ENCODE measurements at places on chromosomes 11 and 22.
A peak's percentile ranks its signal among the peaks of the same experiment; 100 is the strongest.

DNA sequence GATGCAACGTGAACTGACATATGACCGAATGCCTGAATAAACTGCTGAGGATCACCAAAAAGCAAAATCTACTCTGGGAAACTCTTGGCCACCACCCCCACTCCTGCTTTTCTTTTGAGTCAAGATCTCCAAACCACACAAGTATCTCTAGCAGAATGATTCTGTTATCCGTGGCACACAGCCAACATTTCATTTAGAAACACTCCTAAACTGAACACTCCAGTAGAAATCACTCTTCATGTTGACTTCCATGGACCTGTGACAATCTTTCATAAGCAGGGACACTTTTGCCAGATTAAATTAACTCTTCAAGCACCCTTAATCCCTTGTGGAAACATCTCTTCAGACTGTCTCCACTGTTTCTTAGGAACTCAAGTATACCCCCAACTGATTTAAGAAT, 44.4 kb downstream of the VSIG10L2 start:
- no peak for DNase-seq

DNA sequence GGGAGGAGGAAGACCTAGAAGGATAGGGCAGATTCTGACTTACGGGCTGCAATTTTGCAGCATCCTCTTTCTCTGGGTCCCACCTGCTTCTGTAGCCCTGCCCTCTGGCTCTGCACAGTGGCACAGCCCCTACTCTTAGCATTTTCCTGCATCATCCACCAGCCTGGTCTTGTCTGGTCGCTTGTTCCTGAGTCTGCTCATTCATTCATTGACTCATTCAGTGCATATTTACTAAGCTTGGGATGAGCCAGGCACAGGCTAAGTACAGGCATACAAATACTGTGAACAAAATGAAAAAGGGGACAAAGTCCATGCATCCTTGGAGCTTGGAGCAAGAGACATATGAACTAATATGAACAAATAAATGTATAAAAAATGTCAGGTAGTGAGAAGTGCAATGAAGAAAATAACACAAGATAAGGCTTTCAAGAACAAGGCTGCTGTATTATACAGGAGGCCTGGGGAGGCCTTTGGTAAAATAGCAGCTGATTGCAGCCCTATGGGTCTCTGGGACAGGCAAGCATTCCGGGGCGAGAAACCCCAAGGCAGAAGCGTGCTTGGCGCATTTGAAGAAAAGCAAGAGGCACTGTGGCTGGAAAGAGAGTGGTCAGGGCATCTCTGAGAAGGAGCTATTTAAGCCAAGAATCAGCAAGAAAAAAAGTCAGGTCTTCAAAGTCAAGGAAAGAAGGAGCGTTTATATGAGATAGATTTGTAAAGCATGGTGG, 108.0 kb upstream of the ALX4 start:
- no peak for DNase-seq

GRCh38 chr11:120336641-120337354, 585 bp downstream of the ARHGEF12 start:
- DNase-seq: no peak

GRCh38 chr11:97048481-97048880, 658.7 kb downstream of the JRKL start:
- DNase-seq: no peak

- DNase-seq: no peak
Measured at GRCh38 chr11:27934830-27935145, 173.2 kb downstream of the KIF18A start.

DNA sequence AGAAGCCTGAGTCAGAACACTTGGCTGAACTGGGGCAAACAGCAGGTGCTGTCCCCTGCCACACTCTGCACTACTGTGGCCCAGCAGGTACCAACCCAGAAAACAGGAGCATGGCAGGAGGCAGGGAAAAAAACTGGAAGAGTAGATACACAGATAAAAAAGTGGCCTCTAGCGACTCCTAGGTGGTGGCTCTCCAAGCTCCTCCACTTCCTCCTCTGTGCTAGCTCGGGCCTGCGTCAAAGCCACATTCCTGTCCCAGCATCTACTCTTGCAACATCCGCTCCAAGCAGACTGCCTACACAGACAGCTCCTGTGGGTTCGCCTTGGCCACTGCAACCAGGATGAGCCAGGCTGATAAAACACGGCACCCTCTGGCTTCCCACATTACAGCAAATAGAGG, 6.9 kb downstream of the OR8B12 start:
- no peak for DNase-seq

GRCh38 chr22:30685178-30685577, 9.5 kb upstream of the OSBP2 start:
- no peak for DNase-seq

DNA sequence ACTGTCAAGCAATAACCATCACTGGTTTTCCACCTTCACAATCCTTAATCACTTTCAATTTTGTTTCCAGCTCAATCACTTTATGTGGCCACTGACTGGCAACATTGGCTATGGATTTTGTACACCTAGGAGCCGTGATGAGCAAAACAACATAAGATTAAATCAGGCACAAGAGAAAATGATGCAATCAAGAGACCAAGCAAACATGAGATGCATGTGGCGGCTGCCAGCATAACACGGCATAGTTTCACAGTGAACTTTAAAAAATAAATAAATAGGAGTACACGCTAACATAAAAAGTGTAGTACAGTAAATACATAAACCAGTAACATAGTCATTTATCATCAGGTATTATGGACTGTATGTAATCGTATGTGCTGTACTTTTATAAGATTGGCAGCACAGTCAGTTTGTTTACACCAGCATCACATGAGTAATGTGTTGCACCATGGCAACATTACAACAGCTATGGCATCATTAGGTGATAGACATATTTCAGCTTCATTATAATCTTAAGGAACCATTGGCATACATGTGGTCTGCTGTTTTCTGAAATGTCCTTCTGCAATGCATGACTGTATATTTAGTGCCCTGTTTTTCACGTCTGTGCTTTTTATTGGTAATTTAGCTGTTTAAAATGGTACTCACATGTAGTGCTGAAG, 83.3 kb upstream of the PRDM11 start:
- DNase-seq: no peak

DNA sequence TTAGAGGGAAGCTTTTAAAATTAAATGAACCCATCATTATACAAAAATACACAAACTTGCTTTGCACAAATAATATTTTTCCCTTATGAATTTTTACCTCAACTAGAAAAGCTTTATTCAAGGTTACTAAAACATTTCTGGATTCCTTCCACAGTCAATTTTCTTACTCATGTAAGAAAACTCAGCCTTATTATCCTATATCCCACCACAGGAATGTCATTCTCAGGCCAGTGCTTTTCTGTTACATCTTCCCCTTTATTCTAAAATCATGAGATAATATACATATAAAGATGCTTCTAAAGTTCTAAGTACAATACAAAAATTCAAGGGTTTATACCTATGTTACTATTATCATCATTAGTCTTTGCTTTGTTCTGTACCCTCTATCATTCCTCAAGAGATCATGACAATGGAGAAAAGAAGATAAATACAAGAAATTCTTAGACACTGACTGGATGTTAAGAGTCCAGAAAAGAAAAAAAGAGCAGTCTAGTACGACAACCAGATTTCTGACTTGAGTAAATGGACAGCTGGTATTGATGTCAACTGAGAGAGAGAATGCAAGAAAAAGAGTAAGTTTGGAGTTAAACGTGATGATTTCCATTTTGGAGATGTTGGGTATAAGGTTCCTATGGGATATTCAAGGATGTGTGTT, 60.3 kb downstream of the MTMR2 start:
- no peak for DNase-seq

- DNase-seq: no peak
Measured at GRCh38 chr11:121441521-121441920, 10.6 kb upstream of the SORL1 start.

- DNase-seq: no peak
Measured at GRCh38 chr11:117749541-117749910, 47.5 kb downstream of the DSCAML1 start.

GRCh38 chr11:14582793-14583192, 60.8 kb upstream of the PDE3B start:
- no peak for DNase-seq

DNA sequence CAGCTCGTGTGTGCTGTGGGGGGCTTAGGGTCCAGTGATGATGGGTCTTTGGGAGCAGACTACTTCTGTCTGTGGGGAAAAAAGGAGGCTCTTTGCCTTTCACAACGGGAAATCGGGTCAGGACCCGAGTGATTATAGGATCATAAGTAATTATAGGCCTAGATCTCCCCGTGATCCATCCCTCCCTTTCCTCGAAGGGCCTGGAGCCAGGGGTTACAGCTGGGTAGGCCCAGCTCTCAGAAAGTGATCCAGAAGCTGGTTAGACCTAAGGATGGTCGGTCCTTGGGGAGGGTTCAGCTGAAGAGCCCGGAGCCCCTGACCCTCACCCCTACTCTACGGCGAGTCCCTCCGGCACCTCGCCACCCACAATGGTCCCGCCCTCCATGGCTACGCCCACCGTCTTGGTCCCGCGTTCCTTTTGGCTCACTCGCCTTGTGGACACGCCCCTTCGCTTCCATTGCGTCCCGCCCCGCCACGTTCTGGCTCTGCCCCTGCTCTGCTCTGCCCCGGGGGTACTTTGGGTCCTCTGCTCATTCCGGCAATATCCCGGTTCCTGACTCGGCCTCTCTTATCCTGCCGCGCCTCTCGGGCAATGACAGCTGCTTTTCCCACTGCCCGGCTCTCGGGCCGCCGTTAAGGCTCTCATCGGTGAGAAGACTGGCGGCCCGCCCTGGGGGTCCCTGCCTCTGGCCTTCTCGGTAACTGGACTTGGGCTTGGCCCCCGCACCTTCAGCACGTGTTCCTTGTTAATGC, 5.0 kb downstream of the IGSF22 start:
- DNase-seq: peak; percentile 79

DNA sequence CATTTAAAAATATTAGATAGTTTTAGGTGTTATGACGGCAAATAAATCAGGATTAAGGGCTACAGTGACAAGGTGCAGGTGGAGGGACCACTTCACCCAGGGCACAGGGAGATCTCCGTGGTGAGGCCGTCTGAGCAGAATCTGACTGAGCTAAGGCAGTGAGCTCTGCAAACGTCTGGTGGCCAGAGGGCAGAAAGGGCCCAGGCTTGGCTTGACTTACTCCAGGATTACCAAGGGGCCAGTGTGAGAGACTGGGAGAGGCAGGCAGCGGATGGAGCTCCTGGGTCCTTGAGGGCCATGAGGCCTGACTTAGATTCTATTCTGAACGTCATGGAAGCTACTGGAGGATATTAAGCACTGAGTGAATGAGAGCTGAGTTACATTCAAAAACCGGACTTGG, 125.9 kb upstream of the B3GAT1 start:
- DNase-seq: no peak

DNA sequence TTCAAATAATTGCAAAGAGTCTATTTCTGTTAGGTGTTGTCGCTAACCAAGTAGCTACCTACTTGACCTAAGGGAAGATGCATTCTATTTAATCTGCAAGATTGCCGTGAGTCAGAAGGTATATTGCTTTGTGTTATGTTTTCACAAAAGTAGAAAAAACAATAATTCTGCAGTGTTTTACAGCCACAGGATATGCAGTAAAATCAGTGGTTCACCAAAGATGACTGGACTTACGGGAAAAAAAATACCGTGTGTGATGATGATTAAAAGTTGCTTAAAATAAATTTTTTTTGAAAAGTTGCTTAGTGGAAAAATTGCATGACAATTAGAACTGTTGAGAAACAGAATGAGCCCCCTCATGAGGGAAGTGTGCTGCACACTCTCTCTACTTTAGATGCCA, 209.1 kb downstream of the DDX10 start:
- no peak for DNase-seq

DNA sequence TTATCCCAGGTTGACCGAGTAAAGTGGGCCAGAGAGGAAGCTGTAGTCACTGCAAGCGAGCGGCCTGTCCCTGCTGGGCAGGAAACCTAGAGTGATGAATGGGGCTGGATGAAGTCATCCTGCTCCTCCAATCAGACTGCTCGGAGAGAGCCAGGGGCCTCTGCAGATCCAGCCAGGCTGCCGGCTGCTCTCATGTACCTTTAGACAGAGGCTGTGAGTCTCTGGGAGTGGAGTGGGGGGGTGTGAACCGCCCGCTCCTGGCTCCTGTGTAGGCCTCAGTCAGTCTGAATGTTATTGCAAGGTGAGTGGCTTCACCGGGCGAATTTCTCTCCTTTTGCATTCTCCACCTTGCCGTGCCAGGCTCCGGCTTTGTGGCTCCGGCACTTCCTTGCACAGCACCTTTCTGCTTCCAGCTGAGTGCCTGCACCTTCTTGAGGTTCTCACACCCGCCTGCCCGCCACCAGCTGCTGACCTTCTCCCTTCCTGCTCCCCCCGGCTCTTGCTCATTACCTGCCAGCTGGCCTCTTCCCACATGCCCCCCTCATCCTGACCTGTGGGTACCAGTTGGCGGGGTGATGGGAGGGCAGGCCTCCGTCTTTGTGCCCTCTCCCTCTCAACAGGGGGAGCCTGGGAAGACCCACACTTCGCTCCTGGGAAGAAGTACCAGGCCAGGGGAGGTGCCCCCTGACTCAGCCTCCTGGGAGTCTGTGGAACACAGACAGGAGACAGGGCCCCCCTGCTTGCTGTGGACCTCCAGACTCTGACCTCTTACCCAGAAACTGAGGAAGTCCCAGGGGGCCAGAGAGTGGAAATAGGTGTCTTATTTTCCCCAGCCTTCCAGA, 79.9 kb downstream of the GRAMD1B start:
- DNase-seq: no peak

- no peak for DNase-seq
Measured at GRCh38 chr11:32427935-32428664, 7.2 kb downstream of the WT1 start.
